ENCODE measurements at places on chromosomes 4 and X. TPM values are rescaled to one million over a fixed set of nuclear protein-coding genes. Genes with fewer than 3 reads are reported as not detected.

- H3K27ac ChIP-seq, result no peak overlapping the region
- H3K4me3 ChIP-seq, result no peak overlapping the region
- H3K27me3 ChIP-seq, result no peaks in the 10 kb centered on the region
- DNase-seq, result no peak
- H3K4me1 ChIP-seq, result no peaks in the 10 kb centered on the region
- no peaks in the 10 kb centered on the region for H3K36me3 ChIP-seq
Observed at GRCh38 chrX:8235026-8235425, 64.0 kb upstream of the VCX2 start.

DNA sequence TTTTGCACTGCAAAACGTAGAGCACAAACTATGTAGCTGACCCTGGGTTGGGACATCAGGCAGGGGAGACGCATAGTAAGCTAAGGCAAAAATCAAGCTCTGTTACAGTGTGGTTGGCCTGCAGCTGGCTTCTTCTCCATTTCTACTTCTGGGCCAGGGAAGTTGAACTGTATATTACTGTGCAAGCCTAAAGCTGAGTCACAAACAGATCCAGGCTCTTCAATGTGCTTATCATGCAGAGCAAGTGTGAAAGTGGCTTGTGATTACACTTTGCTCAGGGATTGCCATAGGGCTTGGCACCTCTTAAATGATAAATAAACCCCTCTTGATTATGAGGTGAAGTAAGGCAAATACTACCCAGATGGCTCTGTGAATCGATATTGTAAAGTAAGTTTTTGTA, 40.5 kb downstream of the CLDN34 start:
- H3K4me3 ChIP-seq, result no peak overlapping the region
- H3K27me3 ChIP-seq, result peaks cover 5% of the 10 kb centered on the region
- H3K36me3 ChIP-seq, result no peaks in the 10 kb centered on the region
- no peak for DNase-seq

DNA sequence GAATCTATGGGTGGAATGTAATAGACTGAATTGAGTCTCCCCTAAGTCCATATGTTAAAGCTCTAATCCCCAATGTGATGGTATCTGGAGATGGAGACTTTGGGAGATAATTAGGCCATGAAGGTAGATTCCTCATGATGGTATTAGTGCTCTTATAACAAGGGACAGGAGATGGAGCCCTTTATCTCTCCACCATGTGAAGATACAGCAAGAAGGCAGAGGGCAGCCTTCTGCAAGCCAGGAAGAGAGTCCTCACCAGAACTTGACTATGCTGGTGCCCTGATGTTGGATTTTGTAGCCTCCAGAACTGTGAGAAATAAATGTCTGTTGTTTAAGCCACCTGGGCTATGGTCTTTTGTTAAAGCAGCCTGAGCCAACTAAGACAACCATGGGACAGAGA, 76.4 kb upstream of the F8A3 start:
- no peaks in the 10 kb centered on the region for H3K27me3 ChIP-seq
- DNase-seq, result no peak
- no peaks in the 10 kb centered on the region for H3K4me1 ChIP-seq
- H3K27ac ChIP-seq, result no peak overlapping the region

GRCh38 chr4:152072906-152073305, 312.1 kb upstream of the GATB start:
- no peak for DNase-seq
- H3K27me3 ChIP-seq, result no peaks in the 10 kb centered on the region
- H3K36me3 ChIP-seq, result peaks cover 6% of the 10 kb centered on the region
- H3K4me3 ChIP-seq, result no peak overlapping the region
- H3K27ac ChIP-seq, result no peak overlapping the region
- peaks cover 16% of the 10 kb centered on the region for H3K4me1 ChIP-seq

DNA sequence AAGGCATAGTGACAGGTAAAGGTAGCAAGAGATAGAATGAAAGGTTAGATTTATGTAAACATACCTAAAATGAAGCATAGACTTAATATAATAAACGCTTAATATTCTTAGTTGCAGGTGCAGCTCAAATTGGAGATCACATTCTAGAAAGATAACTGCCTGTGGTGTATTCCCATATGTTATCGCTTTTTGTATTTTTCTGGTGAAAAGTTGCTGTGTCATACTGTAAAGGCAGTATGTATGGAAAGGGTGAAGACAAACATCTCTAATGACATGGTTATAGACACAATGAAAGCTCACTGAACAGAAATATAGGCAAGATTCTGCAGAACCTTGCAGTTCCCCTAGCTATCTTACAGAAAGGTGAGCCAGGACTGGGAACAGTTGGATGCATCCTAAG, 240.3 kb downstream of the DCLK2 start:
- no peak overlapping the region for H3K4me3 ChIP-seq
- no peak overlapping the region for H3K27ac ChIP-seq
- H3K36me3 ChIP-seq, result peaks cover 8% of the 10 kb centered on the region
- no peaks in the 10 kb centered on the region for H3K27me3 ChIP-seq
- peaks cover 1% of the 10 kb centered on the region for H3K4me1 ChIP-seq

- H3K4me1 ChIP-seq, result no peaks in the 10 kb centered on the region
- no peaks in the 10 kb centered on the region for H3K27me3 ChIP-seq
- DNase-seq, result no peak
Observed at GRCh38 chrX:113330416-113330815, 489.8 kb upstream of the AMOT start.

DNA sequence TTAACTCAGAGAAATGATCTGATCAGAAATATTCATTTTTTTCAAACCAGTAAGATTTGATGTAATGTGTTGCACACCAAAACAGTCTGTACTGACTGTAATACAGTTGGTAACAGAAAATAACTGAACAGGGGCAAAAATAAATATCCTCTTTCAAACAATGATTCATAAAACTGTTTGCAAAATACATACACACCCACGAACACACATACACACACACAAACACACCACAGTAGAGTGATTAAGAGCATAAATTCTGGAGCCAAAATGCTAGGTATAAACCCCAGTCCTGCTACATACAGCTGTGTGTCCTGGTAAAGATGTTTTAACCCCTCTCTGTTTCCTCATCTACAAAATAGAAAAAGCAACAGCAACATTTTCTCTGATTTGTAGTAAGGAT, 376.6 kb downstream of the PDGFC start:
- H3K36me3 ChIP-seq, result no peaks in the 10 kb centered on the region
- DNase-seq, result no peak
- H3K4me3 ChIP-seq, result no peak overlapping the region
- H3K27ac ChIP-seq, result no peak overlapping the region
- no peaks in the 10 kb centered on the region for H3K27me3 ChIP-seq

- peak overlapping the region; percentile 97 for H3K27ac ChIP-seq
- DNase-seq, result peak; percentile 50
- peaks cover 15% of the 10 kb centered on the region for H3K36me3 ChIP-seq
- H3K4me1 ChIP-seq, result peaks cover 38% of the 10 kb centered on the region
- H3K4me3 ChIP-seq, result peak overlapping the region; percentile 82
- H3K27me3 ChIP-seq, result no peaks in the 10 kb centered on the region
Observed at GRCh38 chrX:19840899-19841648, 46.3 kb downstream of the SH3KBP1 start.

- peak overlapping the region; percentile 63 for H3K4me3 ChIP-seq
- peaks cover 68% of the 10 kb centered on the region for H3K4me1 ChIP-seq
- no peaks in the 10 kb centered on the region for H3K27me3 ChIP-seq
- DNase-seq, result no peak
- H3K36me3 ChIP-seq, result peaks cover 8% of the 10 kb centered on the region
Observed at GRCh38 chr4:148053298-148054003, 321.6 kb downstream of the ARHGAP10 start.

- no peak for DNase-seq
- no peaks in the 10 kb centered on the region for H3K27me3 ChIP-seq
- no peaks in the 10 kb centered on the region for H3K4me1 ChIP-seq
- H3K4me3 ChIP-seq, result no peak overlapping the region
- H3K27ac ChIP-seq, result no peak overlapping the region
Observed at GRCh38 chr4:176636292-176636691, 156.4 kb downstream of the VEGFC start.

GRCh38 chr4:158316264-158316663, 106.0 kb downstream of the TMEM144 start:
- H3K27me3 ChIP-seq, result no peaks in the 10 kb centered on the region
- no peaks in the 10 kb centered on the region for H3K4me1 ChIP-seq
- no peak overlapping the region for H3K4me3 ChIP-seq
- no peak for DNase-seq
- H3K36me3 ChIP-seq, result no peaks in the 10 kb centered on the region

DNA sequence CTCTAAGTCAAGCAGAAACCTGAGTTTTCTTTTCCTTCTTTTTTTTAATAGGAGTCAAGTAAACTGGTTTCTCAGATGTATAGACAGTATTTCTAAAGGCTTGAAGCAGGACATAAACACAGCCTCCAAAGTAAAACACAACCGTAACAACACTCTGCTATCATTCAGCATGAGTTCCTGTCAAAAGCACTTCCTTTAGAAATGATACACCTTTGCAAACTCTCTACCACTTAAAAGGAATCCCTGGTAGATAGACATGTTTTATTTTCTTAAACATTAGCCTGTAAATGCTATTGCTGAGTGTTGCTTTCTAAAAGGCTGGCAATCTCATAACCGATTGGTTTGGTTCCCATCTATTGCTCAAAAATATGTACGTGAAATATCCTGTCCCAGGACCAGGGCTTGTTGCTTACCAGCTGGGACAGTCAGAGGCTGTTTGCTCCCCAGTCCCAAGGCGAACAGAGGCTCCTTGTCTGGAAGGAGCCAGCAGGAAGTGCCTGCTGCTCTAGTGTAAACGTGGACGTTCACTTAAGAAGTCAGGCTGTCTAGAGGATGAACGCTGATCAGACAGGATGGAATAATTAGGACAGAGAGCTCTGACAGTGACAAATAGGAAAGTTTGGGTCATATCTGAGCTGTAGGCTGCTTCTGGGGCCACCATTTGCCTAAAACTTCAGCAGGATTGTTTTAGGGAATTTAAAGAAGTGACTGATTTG, 173.9 kb upstream of the KLF3 start:
- peaks cover 22% of the 10 kb centered on the region for H3K4me1 ChIP-seq
- peak overlapping the region; percentile 64 for H3K4me3 ChIP-seq
- H3K27me3 ChIP-seq, result no peaks in the 10 kb centered on the region
- DNase-seq, result no peak
- H3K27ac ChIP-seq, result peak overlapping the region; percentile 85

GRCh38 chrX:40106676-40107290, 9.0 kb upstream of the BCOR start:
- H3K27ac ChIP-seq, result peak overlapping the region; percentile 81
- H3K4me3 ChIP-seq, result peak overlapping the region; percentile 81
- H3K27me3 ChIP-seq, result no peaks in the 10 kb centered on the region
- no peak for DNase-seq
- no peaks in the 10 kb centered on the region for H3K36me3 ChIP-seq

DNA sequence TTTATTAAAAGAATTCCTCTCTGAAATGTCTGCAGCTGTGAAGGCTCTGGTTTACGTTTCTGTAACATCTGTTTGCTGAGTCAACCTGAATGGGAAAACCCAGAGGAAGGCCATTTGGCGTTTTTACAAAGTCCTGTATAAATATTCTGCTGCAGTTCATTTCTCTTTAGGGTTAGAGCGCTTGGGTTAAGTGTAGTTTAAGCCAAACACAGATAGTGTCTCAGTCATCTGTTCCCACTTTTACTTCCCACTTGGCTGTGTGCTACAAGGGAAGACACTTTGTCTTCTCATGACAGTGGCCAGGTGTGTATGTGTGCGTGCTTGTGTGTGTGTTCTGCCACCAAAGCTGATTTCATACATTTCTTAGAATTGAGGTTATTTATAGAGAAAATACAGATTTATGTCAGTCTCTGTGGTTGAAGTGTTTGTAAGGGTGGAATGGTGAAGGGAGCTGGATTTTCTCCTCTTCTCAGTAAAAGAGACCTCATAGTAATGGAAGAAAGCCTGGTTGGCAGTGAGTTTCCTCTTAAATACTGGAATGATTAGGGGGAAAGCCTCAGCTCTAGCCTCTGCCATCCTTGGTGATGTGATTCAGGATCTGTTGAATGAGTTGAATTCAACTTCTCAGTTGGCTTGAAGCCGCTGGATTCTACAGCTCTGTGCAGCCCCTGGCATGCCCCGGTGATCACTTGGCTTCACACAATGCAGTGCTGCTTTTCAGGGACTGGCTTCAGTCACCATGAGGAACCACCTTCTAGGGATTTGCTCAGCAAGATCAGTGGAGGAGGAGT, 50.6 kb downstream of the JADE1 start:
- H3K27me3 ChIP-seq, result no peaks in the 10 kb centered on the region
- no peak overlapping the region for H3K27ac ChIP-seq
- no peak for DNase-seq
- peaks cover 36% of the 10 kb centered on the region for H3K36me3 ChIP-seq

GRCh38 chr4:6231663-6232165, 31.4 kb upstream of the JAKMIP1 start:
- H3K27ac ChIP-seq, result no peak overlapping the region
- H3K4me3 ChIP-seq, result no peak overlapping the region
- H3K27me3 ChIP-seq, result peaks cover 3% of the 10 kb centered on the region
- H3K36me3 ChIP-seq, result no peaks in the 10 kb centered on the region
- no peaks in the 10 kb centered on the region for H3K4me1 ChIP-seq

DNA sequence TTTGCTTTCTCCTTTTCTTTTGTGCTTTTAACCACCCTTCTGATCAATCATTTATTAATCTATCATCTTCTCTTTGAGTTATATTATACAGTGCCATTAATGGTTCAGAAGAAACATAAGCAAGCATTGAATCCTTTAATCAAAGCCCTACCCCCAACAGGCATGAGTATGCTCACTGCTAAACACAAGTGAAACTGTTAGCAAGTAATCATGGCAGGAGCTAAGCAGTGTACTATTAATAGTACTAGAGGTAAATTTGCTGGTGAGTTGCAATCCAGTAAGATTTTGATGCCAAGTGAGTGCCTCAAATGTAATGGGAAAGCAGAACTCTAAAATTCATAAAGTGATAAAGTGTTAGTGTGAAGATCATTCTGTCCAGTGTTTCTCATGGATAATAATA, 57.2 kb downstream of the FNIP2 start:
- H3K27me3 ChIP-seq, result no peaks in the 10 kb centered on the region
- peaks cover 29% of the 10 kb centered on the region for H3K36me3 ChIP-seq
- DNase-seq, result no peak
- H3K4me3 ChIP-seq, result no peak overlapping the region

- no peak overlapping the region for H3K4me3 ChIP-seq
- no peaks in the 10 kb centered on the region for H3K36me3 ChIP-seq
- DNase-seq, result no peak
- peaks cover 4% of the 10 kb centered on the region for H3K4me1 ChIP-seq
Observed at GRCh38 chr4:5021546-5021945, 2.3 kb upstream of the CYTL1 start.

DNA sequence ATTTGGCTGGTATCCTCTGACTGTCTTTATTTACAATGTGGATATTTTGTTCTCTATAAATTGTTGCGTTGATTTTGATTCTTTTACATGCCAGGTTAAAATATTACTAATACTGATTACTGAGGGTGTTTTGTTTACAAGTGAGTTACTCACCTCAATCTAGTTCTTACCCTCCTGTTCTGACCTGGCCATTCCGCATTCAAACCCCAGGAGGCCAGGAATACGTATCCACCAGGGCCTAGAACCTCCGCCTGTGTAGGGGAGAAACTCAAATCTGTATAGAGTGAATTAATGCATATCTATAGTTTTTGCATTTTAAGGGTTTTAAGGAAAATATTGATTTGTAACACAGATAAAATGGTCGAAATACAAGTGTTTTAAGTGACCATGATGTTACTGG, 2.6 kb upstream of the ZFP42 start:
- H3K27ac ChIP-seq, result no peak overlapping the region
- no peak overlapping the region for H3K4me3 ChIP-seq
- H3K27me3 ChIP-seq, result peaks cover 6% of the 10 kb centered on the region
- DNase-seq, result no peak

The KIF4A gene
- total RNA-seq, result 28.8 TPM

The DOK7 gene
- total RNA-seq, result not detected

The MAGEE2 gene
- not detected for total RNA-seq

The F8A2 gene
- not detected for total RNA-seq

The MID1IP1 gene
- 73.6 TPM for total RNA-seq

The NDST3 gene
- not detected for total RNA-seq

The CLTRN gene
- not detected for total RNA-seq

The ELF4 gene
- 38.4 TPM for total RNA-seq

The KLF8 gene
- total RNA-seq, result 2.9 TPM

Measured in activated naive CD8-positive, alpha-beta T cell treated with anti-CD3 and anti-CD28 coated beads, Interleukin-2, amount 10 ng/mL, durations not matched to agents 7 days and 5 days (primary cell).